ENCODE measurements at places on chromosomes 6 and 20. TPM values are rescaled to one million over a fixed set of nuclear protein-coding genes. Genes with fewer than 3 reads are reported as not detected.

GRCh38 chr20:53829255-53829723 lies 235.7 kb upstream of the ZNF217 start:
- DNase-seq = no peak

- no peak for DNase-seq
Measured at GRCh38 chr20:50351541-50351940, 158.6 kb upstream of the PTPN1 start.

Gene ECT2L
- not detected for total RNA-seq

DNA sequence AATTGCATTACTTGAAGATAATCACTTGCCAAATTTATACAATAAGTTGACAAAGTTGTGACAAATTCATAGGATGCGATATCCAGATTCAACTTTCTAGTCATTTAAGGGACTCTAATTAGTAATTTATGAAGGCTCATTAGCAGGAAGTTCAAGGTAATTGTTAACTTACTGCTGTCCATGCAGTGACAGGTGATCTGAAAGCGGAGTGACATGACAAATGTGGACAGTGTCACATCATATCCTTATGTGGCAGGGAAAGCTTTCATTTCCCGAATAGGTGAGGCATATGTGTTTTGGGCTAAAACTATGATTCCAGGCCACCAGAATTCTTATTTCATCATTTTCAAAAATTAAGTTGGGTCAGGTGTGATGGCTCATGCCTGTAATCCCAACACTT lies 115.9 kb upstream of the BMP2 start:
- DNase-seq = no peak

Gene SLC2A10
- 28.3 TPM for total RNA-seq

Data from colonic mucosa (tissue), 4 donors.